Esophagus mucosa (tissue), 1 donor: ENCODE measurements at places on chromosomes 5 and 9. TPM values are rescaled to one million over a fixed set of nuclear protein-coding genes. Genes with fewer than 3 reads are reported as not detected.

The ADAMTS12 gene
- 0.52 TPM for total RNA-seq

The TMEM171 gene
- 6.3 TPM for total RNA-seq

DNA sequence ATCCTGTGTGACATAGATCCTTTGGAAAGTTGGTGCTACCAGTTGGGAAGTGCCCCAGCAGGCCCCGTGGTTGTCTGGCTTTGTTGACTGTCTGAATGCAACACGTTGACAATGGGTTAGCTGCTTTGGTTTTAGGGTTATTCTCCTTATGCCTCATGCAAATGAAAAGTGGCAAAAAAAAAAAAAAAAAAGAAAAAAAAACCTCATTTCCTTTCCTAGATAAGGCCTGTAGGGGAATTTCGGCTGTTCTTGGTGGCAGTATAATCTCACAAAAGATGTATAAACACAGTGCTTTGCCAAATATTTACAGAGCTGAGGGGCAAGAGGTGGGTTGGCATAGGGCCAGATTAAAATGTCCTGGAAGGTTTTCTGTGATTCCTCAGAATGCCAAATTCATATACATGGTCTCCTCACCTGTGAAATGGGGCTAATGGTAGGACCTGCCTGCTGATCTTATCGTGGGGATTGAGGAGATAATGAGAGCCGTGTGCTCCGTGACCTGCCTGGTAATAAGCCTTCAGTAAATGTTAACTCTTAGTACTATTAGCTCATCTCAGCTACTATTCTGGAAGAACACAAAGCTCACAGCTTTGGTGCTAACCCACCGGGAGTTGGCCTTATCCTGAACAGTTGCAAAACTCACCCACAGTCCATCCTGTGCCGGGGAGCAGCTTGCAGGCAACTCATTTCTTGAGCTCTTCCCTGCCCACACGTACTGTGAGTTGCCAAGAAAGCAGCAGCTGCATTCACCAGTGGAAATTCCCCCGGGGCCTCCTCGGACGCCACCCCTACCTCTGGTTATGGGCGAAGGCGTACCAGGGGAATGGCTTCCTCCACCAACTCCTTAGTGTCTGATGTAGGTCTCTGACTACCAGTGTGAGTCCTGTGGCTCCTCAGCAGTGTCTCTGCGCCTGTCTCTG is 220.3 kb downstream of the NR3C1 start:
- peak; percentile 46 for ATAC-seq

The ALAD gene
- total RNA-seq: 55.2 TPM

DNA sequence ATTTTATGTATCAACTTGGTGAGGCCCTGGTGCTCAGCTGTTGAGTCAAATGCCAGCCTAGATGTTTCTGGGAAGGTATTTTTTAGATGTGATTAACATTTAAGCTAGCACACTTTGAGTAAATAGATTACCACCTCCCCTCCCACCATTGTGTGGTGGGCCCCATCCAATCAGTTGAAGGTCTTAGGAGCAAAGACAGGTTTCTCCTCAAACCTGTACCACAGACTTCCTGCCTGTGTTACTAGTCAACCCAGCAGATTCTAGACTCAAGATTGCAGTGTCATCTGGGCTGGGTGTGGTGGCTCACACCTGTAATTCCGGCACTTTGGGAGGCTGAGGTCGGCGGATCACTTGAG is 33.8 kb downstream of the MRPL36 start:
- ATAC-seq: no peak

GRCh38 chr9:12740845-12741244 is 34.0 kb upstream of the LURAP1L start:
- ATAC-seq: peak; percentile 96

DNA sequence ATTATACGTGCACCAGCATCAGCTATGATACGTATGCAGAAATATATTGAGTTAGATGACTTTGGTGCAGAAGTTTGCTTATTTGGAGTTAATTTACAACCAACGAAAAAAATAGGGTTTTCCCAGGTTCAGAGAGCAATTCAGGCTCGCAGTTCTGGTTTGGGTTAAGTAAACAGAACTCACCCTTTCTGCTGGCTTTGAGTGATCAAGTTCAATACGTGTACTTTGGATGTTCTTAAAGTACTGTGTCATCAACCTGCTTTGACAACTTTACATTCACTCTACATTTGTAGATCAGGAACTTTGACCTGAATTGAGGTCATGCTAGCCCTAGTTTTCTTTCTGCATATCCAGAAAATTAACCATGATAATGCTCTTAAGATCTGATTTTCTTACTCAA is 40.7 kb downstream of the ACOT12 start:
- ATAC-seq: no peak

The SNAPC4 gene
- 3.7 TPM for total RNA-seq

The HACD4 gene
- 1.6 TPM for total RNA-seq

GRCh38 chr9:5557606-5558587 is 47.6 kb downstream of the PDCD1LG2 start:
- no peak for ATAC-seq

DNA sequence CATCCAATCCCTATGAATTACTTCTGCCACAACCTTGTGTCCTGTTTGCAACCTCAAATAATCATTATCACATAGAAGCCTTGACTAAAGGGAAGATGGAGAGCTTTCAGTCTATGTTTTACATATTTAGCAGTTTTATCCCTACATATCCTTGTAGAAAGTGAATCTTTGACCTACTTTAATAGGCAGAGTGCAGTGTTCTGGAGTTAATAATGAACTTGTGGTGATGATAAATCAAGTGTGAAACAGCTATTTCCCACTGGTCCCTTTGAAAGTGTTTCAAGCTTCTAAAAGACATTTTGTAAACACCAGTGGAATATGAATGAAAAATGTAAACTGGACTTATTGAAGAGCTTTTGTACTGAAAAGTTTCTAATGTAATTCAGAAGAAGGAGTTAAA is 406.7 kb downstream of the GABRG2 start:
- ATAC-seq: no peak

DNA sequence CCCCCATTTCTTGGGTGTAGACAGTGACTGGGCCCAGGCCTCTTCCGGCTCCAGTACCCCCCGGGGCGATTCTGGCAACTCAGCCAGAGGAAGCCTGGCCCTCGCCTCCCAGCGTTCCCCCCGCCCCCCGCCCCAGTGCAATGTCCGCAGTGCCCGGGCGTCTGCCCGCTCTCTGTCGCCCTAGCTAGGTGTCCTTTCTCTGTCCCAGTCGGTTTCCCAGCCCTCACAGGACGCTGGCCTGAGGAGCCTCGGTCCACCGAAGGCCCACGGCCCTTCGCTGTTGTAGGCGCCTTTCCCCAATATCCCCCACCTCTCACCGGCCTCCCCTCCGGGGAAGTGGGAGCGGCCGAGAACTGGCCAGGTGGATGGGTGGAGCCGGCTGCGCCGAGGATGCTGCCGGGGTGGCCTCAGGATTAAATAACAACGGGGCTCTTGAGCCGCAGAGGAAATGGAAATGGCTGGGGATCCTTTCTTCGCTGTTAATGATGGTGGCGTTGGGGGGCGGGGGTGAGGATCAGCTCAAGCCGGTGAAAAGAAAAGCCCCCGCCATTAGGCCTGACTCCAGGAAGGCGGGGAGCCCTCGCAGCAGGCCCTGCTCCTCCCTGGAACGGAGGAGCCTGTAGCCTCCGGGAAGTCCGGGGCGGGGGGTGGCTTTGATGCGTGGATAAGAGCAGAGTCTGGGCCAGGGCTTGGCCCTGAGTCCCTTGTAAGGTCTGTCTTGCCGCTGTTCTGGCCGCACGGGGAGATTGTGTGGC is 1.1 kb upstream of the SPRY4 start:
- no peak for ATAC-seq

GRCh38 chr5:101590384-101590783 is 687.3 kb upstream of the ST8SIA4 start:
- ATAC-seq: no peak

DNA sequence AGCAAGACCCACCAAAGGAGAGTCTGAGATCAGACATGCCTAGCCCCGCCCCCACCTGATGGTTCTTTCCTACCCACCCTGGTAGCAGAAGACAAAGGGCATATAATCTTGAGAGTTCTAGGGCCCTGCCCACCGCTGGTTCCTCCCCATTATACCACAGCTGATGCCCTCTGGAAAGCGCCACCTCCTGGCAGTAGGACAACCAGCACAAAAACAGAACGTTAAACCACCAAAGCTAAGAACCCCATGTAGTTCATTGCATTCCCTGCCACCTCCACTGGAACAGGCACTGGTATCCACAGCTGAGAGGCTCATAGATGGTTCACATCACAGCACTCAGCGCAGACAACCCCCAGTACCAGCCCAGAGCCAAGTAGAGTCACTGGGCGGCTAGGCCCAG is 81.2 kb upstream of the TRPC7 start:
- no peak for ATAC-seq

GRCh38 chr5:171629221-171629620 is 156.4 kb upstream of the SMIM23 start:
- no peak for ATAC-seq

GRCh38 chr9:137456061-137456863 is 2.9 kb downstream of the NSMF start:
- ATAC-seq: no peak

- ATAC-seq: no peak
Measured at GRCh38 chr9:135957431-135957830, 3.7 kb downstream of the UBAC1 start.

The AJM1 gene
- 1.1 TPM for total RNA-seq

The TAF1L gene
- total RNA-seq: not detected

DNA sequence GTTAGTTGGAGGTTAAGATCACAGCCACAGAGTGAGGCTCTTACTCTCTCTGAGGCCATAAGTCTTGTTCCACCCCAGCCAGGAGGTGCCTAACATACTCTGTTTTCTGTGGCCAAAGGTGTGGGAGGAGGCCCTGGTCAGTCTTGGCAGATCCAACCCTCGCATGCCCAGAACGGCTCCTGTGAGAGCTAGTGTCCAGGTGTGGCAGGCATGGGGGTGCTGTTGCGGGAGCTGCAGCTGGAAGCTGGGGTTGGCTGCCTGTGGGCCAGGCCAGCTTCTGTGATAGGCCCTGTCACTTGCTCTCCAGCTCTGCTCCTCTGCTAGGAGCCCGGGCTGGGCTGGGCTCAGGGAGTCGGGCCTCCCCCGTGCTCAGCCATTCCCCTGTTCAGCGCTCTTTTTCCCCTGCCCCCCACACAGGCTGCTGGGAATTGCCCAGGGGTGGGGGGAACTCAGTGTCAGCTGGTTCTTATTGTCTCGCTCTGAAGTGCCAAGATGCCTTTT is 31.6 kb downstream of the IER5L start:
- ATAC-seq: no peak

DNA sequence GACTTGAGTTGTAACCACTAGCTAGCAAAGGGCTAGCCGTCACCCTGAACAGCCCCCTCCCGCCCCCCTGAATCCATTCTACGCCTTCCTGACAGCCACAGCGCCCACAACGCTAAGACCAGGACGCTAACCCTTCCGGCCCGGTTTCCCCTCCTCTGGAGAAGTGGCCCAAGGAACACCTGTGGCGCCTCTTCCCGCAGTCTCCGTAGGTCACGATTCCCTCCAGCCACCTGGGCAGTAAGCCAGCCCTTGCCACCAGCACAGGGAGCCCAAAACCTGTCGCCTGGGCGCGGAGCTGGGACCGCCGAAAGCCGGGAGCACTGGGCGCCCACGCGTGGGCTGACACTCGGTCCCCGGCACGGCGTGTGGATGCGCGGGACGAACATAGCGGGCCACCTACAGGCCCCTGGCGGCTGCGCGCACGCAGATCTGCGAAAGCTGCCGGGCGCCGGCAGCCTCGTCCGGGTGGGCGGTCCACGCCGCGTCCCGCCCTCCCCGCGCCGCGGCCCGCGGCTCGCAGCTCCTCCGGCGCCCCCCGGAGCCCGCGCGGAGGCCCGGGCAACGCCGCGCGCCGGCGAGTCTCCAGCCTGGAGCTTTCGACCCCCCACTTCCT is 596 bp downstream of the IRF1 start:
- ATAC-seq: peak; percentile 7

DNA sequence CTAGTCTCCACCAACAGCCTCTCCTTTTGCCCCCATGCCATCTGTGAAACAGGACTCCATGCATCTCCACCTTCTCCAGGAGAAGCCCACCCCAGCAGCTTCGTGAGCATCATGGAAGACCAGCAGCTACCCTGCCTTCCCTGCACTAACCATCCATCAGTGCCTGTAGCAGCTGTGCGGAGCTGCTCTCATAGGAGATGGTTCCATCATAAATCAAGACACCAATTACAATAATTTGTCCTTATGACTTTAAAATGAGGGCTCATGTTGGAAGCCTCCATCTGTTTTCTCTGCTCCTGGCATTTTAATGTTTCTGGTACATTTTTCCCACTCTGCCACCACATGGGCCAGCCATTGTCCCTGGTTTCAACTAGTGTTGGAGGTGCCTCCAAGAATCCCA is 69.9 kb downstream of the FGF1 start:
- no peak for ATAC-seq

DNA sequence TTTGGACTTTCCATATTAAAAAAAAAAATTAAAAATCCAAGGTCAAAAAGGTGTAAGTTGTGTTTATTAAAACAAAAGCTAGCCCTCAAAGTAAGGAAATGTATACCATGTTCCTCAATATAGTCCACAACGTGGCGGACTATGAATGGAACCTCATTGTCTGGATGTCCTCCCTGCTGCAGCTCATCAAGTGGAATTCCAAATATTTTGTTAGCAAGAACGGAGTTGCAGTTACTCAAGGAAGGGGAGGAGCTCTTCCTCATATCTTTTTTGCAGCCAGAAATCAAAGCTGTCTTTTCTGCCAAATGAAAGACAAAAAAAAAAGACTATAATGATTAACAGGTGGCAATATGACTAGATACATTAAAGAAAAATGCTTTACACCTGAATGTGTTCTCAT is 14.0 kb downstream of the FAM13B start:
- no peak for ATAC-seq

- no peak for ATAC-seq
Measured at GRCh38 chr5:115325296-115325959, 29.0 kb upstream of the CCDC112 start.

The AGPAT2 gene
- total RNA-seq: 91.7 TPM

GRCh38 chr9:38443181-38443580 is 18.9 kb upstream of the IGFBPL1 start:
- no peak for ATAC-seq

The PCDHGA7 gene
- 1.6 TPM for total RNA-seq

- ATAC-seq: no peak
Measured at GRCh38 chr5:112574536-112574935, 155.5 kb upstream of the EPB41L4A start.

- no peak for ATAC-seq
Measured at GRCh38 chr9:133633681-133634080, 2.5 kb upstream of the DBH start.

The FST gene
- 2.7 TPM for total RNA-seq

The GLRA1 gene
- not detected for total RNA-seq

The SPAG8 gene
- total RNA-seq: 0.20 TPM

DNA sequence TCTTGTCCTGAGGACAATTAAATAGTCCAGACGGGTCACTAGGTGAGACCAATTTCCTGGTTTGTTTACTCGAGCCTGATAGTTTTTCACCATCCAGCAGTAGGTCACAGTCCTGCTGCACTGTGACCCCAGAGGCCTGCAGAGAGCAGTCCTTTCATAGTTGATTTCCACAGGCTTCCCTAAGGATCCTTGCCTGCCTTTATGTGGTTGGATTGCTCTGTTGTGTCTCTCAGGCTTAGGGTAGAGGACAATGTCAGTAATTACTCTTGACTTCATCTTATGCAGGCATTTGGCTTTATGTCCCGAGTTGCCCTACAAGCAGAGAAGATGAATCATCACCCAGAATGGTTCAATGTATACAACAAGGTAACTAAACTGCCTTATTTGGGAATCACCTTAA is 9.0 kb upstream of the CATSPER3 start:
- peak; percentile 71 for ATAC-seq

GRCh38 chr5:1792842-1793266 is 6.8 kb downstream of the MRPL36 start:
- peak; percentile 22 for ATAC-seq

The CDC20B gene
- total RNA-seq: not detected

The IFNA2 gene
- not detected for total RNA-seq

- peak; percentile 95 for ATAC-seq
Measured at GRCh38 chr9:109328978-109329637, 8.2 kb upstream of the EPB41L4B start.

The TMEM215 gene
- total RNA-seq: not detected
